ENCODE measurements at places on chromosomes 5 and 9. TPM values are rescaled to one million over a fixed set of nuclear protein-coding genes. Genes with fewer than 3 reads are reported as not detected.

Gene ELAVL2
- total RNA-seq, result 351 TPM

Gene PCDHGA11
- total RNA-seq, result 18.9 TPM

Gene TPRN
- 7.8 TPM for total RNA-seq

Gene FAM153A
- 4.6 TPM for total RNA-seq

Gene TBCA
- 133 TPM for total RNA-seq

Gene RELL2
- total RNA-seq, result 18.9 TPM

Gene SNCB
- 31.8 TPM for total RNA-seq

Gene DTWD2
- total RNA-seq, result 15.5 TPM

Measured in diencephalon (tissue), 1 donor.